ENCODE measurements at places on chromosomes 2 and 18.

DNA sequence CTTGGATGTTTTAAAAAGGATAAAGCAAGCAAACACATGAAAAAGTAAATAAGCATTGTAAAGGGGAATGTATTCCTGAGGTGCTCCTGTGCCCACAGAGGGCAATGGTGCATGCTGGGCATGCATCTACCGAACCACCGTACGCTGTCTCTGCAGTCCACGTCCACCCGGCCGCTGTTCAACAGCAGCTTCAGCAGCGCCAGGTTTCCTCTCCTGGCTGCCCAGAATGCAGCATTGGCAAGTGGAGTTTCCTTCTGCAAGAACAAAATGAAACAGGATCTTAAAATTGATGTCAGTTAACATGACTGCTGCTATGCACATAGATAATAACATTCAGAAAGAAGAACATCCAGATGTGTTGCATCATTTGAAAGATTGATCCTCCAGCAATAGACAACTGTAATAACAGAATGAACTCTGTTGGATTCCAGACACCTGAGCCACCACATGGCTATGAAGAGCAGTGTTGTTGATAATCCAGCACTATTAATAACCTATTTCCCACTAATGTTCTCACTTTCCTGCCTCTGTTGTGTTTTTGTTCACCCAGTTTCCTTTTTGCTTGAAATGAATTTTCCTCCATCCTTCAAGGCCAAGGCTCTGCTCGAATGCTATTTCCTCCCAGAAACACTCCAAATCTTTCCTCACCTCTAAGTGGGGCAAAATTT is 13.6 kb downstream of the ANKRD29 start:
- DNase-seq: no peak

DNA sequence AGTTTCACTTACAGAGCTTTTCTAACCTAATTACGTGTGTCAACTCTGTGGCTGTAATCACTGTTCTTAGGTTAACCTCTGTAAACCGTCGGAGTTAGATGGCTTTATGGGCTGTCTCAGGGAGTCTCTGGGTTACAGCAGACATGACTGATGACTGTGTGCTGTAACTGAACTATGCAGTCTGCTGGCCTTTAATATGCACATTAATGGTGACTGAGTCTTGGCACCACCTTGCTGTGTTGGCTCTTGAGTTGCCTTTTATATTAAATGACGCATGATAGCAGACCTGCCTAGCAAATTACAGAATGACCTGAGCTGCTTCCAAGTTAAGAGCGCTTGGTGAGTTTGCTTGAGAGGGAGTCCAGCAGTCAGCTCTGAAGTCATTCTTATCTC is 90.1 kb downstream of the ACKR3 start:
- DNase-seq: no peak

DNA sequence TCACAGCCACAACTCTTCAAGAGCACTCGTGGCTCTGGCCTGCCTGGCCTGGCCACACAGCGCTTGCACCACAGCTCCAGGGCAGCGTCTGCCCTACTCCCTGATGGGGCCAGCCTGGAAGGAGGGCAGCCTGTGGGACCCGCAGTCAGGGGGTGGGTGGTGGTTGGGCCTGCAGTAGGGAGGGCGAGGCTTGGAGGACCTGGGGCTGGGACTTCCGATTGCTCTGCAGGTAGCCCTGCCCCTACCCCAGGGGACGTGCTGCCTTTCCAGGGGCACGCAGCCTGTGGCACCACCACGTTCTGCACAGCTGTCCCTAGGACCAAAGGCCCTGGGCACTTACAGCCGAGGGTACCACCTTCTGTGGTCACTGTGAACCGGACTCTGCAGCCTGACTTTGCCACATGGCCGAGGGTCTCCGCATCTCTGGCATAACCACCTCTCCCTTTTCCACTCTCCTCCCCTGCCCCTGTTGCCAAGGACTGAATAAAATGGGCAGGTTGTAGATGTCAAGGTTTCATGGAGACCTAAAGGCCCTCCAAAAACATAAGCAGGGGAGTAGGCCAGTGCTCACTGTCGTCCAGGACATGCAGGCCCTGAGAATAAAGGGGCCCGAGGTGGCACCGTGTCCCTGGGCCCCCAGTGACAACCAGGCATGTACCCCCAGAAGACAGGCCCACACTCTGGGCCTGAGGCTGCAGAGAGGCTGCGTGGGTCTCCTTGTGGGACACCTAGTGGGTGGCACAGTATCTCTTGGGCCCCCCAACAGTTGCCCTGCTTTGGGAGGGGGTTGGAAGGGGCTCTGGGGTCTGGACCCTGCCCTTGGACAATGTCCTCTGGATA is 87.3 kb downstream of the INHBB start:
- no peak for DNase-seq

GRCh38 chr2:189798312-189799029 is 14.2 kb downstream of the PMS1 start:
- DNase-seq: peak; percentile 27

DNA sequence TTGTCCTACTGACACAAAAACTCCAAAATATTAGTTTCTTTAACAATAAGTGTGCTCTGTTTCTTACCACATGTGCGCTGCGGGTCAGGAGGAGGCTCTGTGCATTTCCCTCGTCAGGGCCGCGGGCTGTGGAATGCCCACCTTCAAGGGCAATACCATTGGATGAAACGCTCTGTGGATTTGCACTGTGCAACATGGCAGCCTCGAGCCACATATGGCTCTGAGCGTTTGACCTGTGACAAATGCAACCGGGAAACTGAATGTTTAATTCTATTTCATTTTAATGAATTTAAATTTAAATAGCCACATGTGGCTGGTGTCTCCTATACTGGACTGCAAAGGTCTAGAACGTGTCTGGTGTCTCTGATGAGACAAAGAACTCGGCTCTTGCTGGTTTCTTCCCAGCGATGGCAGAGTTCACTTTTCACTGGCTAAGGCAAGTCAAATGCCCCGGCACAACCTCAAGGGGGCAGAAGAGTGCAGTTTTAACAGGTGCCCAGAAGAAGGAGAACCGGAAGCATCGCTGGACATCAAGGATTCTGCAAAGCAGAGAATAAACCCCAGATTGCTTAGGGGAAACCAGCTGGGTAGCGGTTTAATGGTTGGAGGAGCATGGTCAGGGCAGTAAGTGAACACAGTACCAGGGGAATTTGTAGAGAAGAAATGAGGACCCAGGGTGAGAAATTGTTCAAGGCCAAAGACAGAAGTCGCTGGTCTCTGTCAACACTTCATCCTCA is 37.0 kb upstream of the TMEM18 start:
- DNase-seq: no peak

DNA sequence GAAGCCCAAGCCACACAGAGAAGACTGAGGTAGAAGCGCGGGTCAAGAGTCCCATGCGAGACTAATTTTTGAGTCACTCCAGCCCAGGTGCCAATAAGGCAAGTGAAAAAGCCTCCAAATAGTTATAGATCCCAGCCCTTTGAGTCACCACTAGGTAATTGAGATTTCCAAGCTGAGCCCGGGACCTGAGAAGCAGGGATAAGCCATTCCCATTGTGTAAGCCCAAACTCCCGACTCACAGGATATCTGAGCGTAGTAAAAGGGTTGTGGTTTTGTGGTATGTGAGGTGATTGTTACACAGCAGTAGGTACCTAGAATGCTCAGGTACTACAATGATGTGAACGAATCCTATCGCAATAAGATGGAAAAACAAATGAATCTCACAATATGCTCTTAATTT is 560.7 kb downstream of the DSC3 start:
- no peak for DNase-seq

DNA sequence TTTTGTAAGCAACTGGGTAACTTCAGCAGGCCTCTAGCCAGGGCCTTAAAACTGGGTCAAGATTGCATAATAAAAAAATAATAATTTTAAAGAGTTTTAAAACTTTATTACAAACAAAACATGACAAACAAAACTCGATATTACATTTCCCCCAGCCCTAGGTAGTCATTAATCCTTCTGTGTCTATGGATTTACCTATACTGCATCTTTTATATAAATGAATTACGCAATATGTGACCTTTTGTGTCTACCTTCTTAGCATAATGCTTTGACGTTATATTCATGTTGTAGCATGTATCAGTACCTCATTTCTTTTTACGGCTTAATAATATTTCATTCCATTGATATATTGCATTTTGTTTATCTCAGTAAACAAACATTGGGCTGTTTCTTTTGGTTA is 113.5 kb downstream of the CCDC178 start:
- DNase-seq: no peak

- DNase-seq: no peak
These were observed 79.6 kb upstream of the B3GNT7 start for GRCh38 chr2:231315896-231316295.

DNA sequence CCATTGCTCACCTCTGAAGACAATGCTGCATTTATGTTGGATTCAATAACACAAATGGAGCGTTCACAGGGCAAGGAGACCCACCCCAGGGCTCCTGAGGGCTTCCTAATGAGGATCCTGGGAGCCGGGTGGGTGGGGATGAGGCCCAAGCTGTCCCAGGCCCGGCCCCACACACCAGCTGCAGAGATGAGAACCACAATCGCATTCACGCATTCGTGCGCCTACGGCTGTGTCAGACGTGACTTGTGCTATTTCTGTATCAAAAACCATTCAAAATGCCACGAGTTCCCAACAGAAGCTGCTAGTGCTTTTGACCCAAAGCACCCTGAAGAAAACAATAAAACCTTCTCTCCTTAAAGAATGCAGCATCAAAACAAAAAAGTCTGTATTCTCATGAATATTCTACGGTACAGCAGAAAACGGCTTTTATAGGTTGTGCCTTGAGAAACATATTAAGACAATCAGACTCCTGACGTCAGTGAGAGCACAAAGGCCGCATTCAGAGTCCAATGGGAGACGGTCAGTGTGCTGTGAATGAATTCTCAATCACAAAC is 205.4 kb downstream of the HDAC4 start:
- no peak for DNase-seq

DNA sequence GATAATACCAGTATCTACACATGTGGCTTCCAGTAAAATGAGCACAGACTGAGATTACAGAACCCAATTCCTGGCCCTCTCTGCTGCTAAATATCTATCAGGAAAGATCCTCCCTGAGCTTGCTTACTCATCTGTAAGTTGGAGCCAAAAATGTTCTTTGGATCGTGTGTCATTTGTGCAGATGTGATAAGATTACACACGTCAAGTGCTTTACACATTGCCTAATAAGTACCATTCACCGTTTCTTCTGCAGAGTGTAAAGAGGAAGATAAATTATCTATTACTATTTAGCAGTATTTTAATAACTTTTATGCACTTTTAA is 23.2 kb upstream of the SLC20A1 start:
- DNase-seq: peak; percentile 84

DNA sequence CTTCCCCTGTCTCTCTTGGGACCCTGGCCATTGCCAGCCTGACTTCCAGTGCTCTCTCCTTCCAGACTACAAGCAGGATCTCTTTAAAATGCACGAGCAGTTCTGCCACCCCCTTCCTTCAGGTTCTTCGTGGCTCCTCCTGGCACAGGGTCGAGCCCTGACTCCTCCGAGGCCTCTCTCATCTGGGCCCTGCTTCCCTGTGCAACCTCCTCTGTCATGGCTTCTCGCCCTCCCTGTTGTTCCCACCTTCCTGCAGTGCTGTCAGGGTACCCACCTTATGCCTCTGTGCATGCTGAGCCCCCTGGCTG is 56.7 kb upstream of the RPL31 start:
- no peak for DNase-seq

GRCh38 chr2:19176977-19177376 is 181.4 kb downstream of the OSR1 start:
- DNase-seq: no peak

GRCh38 chr2:236691799-236692167 is 122.2 kb downstream of the ACKR3 start:
- no peak for DNase-seq

DNA sequence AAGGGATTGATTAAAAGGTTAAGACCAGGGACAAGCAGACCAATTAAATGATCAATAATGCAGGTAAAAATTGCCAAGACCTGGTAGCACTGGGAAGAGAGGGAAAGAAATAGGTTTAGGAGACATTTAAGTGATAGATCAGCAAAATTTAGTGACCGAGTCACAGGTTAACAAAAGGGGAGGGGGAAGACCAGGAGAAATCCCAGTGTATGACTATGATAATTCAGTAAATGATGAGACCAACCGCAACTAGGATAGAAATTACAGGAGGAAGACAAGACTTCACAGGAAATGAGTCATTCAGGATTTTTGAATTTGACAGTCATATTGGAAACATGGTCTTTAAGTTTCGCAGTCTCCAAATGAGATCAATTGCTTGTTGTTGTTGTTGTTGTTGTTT is 62.9 kb downstream of the COBLL1 start:
- no peak for DNase-seq

GRCh38 chr2:82641598-82642180 is 1817.4 kb downstream of the SUCLG1 start:
- DNase-seq: no peak

All from GM04503 (cell line).